ENCODE measurements at places on chromosomes 3 and 15. TPM values are rescaled to one million over a fixed set of nuclear protein-coding genes. Genes with fewer than 3 reads are reported as not detected.

The METTL6 gene
- 10.6 TPM for total RNA-seq

The LIPH gene
- total RNA-seq = 0.19 TPM

The IFT122 gene
- 22.0 TPM for total RNA-seq

The SLC22A14 gene
- 0.38 TPM for total RNA-seq

The IL20RB gene
- 2.6 TPM for total RNA-seq

The ZBTB20 gene
- total RNA-seq = 91.2 TPM

The GABRB3 gene
- total RNA-seq = 1.6 TPM

The PRR20G gene
- total RNA-seq = not detected

The CHST14 gene
- 11.8 TPM for total RNA-seq

The GPR27 gene
- 5.8 TPM for total RNA-seq

The DNAH12 gene
- 0.05 TPM for total RNA-seq

The TMEM108 gene
- total RNA-seq = 2.1 TPM

The KBTBD13 gene
- total RNA-seq = 0.57 TPM

The SAMD7 gene
- not detected for total RNA-seq

The IL17RB gene
- total RNA-seq = 0.46 TPM

The GXYLT2 gene
- total RNA-seq = 28.3 TPM

The CPNE9 gene
- not detected for total RNA-seq

The GCNT3 gene
- total RNA-seq = not detected

The MME gene
- total RNA-seq = 3.2 TPM

The MOBP gene
- 0.19 TPM for total RNA-seq

The CCDC39 gene
- total RNA-seq = 0.65 TPM

The PSTPIP1 gene
- total RNA-seq = 12.9 TPM

The GPR160 gene
- 1.7 TPM for total RNA-seq

The TNK2 gene
- 24.3 TPM for total RNA-seq

The PLAAT1 gene
- 0.65 TPM for total RNA-seq

The CLSTN2 gene
- total RNA-seq = 28.0 TPM

The TERC gene
- 6.3 TPM for total RNA-seq

The FGF7 gene
- 125 TPM for total RNA-seq

The SKOR1 gene
- 0.76 TPM for total RNA-seq

The RSRC1 gene
- total RNA-seq = 37.4 TPM
